ENCODE measurements at places on chromosomes 12 and 14.

DNA sequence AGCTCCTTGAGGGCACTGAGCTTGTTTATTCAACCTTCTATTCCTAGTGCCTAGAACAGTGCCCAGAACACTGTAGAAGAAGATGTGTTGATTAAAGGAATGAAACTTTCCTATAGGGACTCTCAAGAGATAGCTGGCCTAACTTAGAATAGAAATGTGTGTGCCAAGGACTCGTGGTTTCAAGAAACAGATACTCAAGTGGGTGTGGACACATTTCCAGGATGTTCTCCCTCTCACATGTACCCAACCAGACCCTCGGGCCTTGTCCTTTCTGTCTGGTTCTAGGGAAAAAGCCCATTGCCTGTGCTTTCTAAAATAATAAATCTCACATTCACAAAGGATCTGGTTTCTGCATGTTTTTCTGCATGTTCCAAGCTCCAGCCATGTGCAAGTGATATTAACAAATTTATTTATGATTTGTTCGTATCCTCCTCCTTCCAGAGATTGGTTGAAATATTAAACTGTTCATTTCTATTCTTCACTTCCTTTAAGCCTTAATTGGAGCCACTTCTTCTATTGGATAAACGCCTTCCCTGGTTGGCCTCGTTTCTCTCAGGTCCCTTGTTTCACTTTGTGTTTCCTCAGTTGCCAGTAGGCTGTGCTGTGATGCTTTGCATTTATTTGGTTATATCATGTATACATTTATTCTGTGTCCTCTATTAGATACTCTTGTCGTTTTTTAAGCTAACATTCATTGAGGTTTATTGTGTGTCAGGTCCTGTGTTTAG, 89.8 kb downstream of the CRADD start:
- DNase-seq, result no peak

DNA sequence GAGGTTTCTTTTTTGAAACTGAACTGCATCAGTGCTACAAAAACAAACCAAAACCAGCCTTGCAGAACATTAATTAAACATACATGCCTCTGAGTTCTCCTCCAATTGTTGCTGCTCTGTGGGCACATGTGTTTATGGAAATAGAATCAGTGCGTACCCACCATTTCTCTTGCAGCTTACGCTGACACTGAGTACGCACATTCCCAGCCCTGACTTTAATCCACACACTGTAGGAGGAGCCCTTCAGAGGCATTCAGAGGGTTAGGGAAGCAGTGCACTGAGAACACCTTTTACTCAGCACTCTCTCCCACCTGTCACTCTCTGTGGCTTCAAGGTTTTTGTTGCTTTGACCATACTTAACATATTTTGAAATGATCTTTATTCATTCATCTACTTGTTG, 250.5 kb upstream of the PWP1 start:
- DNase-seq, result no peak

GRCh38 chr14:73472185-73473114, 14.1 kb upstream of the NUMB start:
- DNase-seq, result peak; percentile 33

DNA sequence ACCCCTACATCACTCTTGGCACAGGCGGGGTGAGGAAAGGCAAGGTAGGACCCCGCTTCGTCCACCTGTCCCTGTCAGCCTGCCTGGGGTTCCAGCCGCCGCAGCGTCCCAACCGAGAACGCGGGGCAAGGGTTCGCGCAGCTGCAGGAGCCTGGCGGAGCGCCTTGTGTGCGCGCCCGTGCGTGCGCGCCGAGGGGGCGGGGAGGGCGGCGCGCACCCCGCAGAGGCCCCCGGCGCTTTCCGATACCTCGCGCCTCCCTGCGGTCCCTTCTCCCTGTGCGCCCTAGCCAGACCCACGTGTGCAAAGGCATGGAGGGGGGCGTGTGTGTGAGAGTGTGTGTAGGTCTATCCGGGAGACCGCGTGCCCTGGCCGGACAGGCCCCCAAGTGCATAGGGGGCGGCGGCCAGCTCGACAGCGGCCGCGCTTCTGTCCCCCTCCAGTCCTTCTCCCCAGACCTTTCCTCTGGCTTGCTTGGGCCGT, 122.4 kb downstream of the TSPAN9 start:
- peak; percentile 45 for DNase-seq

GRCh38 chr12:89775063-89775985, 66.7 kb upstream of the ATP2B1 start:
- DNase-seq, result no peak

GRCh38 chr12:1692895-1693610, 2.2 kb downstream of the ADIPOR2 start:
- no peak for DNase-seq

GRCh38 chr12:52501490-52501889, 8.4 kb upstream of the KRT6A start:
- no peak for DNase-seq

GRCh38 chr12:119681728-119682638, 14.1 kb downstream of the PRKAB1 start:
- DNase-seq, result no peak

DNA sequence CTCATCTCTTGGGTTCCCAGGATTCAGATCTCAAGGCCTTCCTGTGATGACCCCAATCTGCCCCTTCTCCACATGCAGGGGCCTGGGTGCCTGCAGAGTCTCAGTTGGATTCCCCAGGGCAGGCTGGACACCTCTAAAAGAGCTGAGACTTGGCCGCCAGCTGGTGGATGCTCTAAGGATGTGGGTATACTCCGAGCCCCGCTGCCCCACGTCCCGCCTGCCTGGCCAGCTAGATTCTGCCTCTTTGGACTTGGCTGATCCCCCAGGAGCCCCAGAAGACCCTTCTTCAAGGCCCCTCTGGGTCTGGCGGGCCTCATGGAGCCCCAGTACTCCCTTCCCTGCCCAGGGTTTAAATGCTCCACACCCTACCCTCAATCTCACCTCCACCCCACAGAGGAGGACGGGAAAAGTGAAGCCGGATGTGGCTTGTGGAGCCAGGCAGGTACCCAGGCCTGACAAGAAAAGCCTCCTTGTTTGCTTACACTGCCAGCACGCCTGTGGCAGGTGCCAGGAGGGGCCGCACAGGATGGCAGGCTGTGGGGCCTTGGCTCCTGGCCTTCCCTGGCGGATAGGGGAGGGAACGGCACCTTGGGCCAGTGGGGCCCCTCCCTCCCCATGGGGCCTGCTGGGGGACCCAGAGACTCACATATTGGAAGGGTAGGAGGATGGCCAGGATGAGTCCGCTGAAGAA, 15.1 kb downstream of the FAIM2 start:
- no peak for DNase-seq

DNA sequence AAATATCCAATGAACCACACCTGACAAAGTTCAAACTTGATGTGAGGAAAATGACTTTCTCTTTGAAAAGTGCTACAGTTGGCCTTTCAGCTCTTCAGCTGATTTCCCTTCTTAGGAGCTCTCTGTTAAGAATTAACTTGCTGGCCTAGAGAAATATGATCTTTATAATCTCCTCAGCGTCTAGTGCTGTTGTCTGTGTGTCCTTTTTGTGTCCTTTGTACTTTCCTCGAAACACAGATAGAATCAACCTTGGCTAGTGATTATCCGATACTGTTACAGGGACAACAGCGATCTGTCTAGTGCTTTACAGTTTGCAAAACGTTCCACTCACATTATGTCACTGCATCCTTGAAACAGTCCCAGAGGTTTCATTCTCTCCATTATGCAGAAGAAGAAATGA, 162.8 kb upstream of the RMST start:
- DNase-seq, result no peak

GRCh38 chr12:104643093-104643818, 186.5 kb downstream of the CHST11 start:
- no peak for DNase-seq

- no peak for DNase-seq
Observed at GRCh38 chr12:57772429-57773322, at the start of gene EEF1AKMT3. EEF1AKMT3 (plus strand) TSS chr12:57772614; CDS start chr12:57772725, 111 bp downstream.

- no peak for DNase-seq
Observed at GRCh38 chr12:93109551-93110203, 180.6 kb upstream of the EEA1 start.

- no peak for DNase-seq
Observed at GRCh38 chr12:34286934-34287333, 264.6 kb downstream of the ALG10 start.

- no peak for DNase-seq
Observed at GRCh38 chr12:131001493-131001892, 47.8 kb downstream of the ADGRD1 start.

- DNase-seq, result peak; percentile 71
Observed at GRCh38 chr12:117854339-117855012, 114.3 kb downstream of the KSR2 start.

- DNase-seq, result no peak
Observed at GRCh38 chr12:93698307-93699092, 21.3 kb downstream of the CRADD start.

DNA sequence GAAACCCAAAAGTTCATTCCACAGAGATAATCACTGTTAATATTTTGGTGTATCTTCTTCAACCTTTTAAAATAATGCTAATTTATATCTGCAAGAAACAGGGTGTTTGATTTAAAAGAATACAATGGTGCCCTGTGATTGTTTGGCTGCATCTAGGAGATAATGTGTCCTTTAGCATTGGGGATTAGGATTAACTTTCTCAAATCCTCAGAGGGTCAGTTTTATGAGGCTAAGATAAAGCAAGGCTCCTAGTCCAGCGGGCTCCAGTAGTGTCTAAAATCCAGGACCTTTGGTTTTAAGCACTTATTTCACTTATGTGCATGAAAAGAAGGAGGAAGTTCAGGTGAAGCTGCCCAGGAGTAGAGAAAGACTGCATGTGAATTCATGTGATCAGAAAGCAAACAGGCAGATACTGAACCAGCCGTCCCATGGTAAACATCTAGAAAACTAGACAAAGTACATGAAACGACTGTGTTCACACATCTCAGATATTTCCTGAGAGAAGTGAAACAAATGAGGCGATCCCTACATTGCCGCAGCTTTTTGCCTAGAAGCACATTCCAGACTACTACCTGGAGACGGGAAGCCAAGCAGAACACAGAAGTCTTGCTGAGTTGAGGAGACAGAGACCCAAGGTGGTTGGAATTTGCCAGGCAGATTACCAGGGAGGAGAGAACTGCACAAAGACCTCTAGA, 129.1 kb upstream of the MAX start:
- DNase-seq, result no peak

GRCh38 chr14:64871344-64871743, 8.4 kb downstream of the SPTB start:
- DNase-seq, result no peak

DNA sequence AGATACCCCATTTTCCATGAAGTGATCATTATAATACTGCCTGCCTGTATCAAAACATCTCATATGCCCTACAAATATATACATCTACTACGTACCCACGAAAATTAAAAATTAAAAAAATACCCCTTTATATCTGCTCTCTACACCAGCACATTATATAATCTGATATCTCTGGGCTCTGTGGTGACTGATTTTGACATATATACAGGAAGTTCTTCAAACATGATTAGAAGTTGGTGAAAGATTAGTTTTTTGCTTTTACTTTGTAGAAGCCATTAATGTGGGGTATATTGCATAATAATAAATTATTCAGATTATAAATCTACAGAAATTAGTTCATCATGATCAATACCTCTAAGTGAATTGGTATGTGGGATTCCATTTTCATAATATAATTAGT, 126.7 kb upstream of the MDM1 start:
- no peak for DNase-seq

DNA sequence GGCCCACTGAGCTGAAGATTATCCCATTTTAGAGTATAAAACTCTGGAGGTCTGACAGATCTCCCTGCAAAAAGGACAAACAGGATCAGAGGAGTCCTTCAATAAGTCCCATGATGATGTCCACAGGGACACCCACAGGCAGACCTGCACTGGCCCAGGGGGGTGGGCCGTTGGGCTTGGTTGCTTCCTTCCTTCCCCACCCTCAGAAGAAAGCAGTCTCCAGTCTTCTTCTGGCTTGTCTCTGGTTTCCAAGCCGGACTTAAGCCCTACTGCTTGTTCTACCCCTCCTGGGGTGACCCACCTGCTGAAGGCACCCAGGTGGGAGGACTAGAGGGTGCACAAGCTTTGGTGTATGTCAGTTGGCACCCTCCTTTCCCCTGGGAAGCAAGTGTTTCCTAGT, 209.0 kb downstream of the ANO2 start:
- no peak for DNase-seq

- no peak for DNase-seq
Observed at GRCh38 chr12:53696655-53697331, 20.9 kb upstream of the ATP5MC2 start.

GRCh38 chr12:21774358-21775132, at the start of gene KCNJ8:
KCNJ8 (minus strand) TSS chr12:21774706; CDS start chr12:21773616, 1,090 bp downstream.
- peak; percentile 73 for DNase-seq

DNA sequence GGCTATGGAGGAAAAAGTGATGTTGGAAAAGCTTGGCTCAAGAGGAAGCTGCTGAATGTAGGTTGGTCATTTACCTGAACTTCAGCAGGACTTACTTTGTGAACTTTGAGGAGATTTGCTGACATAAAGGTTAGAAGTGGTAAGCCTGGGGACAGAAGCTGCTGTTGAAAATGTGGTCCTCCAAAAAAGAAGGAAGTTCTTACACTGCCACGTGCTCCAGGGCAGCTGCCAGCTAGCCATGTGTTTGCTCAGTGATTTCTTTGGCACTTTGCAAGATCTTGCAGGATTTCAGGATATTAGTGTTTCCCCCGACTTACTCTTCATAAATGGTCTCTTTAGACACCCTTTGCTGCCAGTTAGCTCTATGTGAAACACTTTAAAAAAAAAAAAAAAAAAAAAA, 14.8 kb upstream of the DYRK2 start:
- DNase-seq, result no peak
